ENCODE measurements at places on chromosomes 3 and 15. TPM values are rescaled to one million over a fixed set of nuclear protein-coding genes. Genes with fewer than 3 reads are reported as not detected.

DNA sequence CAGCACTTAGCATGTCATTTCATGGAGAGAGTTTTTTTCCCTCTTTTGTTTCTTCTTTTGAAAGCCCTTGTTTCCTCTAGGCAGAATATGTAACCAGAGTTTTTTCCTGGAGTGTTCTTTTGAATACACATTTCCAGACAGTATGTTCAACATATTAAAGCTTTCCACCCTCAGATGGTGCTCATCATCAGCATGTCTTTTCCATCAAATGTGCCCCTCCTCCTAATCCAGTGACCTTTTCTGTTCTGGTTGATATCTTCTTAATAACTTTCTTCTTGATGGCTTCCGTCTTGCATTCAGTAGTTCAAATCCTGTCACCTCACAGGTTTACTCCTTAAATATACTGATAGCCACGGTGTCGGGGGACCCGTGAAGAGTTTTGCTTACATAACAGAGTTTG, 78.6 kb downstream of the FNDC3B start:
- no peaks in the 10 kb centered on the region for H3K27me3 ChIP-seq
- 0 out of 2 replicates have a peak overlapping the region, but pooled peaks have one; percentile 13 for H3K27ac ChIP-seq
- peaks cover 1% of the 10 kb centered on the region for H3K4me1 ChIP-seq
- no peak for DNase-seq
- H3K36me3 ChIP-seq, result peaks cover 95% of the 10 kb centered on the region
- H3K4me3 ChIP-seq, result no peak overlapping the region

DNA sequence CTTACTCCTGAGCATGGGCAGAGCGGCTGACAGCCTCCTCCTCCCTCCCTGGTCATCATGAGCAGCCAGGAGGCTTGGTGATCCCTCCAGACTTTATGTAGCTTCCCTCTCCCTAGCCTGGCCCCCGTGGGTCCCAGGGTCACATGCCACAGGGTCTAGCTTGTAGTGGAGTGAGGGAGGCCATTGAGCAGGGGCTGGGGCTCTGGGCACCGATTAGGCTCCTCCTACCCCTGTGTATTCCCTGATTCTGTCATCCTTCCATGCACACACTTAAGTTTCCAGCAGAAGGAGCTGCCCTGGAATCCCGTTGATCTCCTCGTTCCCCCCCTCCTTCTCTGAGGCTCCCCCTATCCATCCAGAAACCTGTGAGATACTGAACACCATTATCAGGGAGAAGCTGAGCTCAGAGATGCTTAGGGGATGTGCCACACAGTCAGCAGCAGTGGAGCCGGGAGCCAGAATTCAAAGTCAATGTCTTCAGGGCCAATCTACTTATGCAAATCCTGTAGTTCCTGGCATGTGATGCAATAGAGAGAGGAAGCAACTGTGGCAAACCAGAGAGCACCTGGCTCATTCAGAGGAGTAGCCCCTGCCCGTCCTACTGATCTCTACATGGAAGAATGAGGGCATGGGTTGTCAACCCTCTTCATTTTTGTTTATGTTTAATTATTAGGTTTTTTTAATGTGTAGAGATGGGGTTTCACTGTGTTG, 17.2 kb downstream of the CCDC33 start:
- no peaks in the 10 kb centered on the region for H3K36me3 ChIP-seq
- H3K27me3 ChIP-seq, result peaks cover 7% of the 10 kb centered on the region
- no peak for DNase-seq
- no peak overlapping the region for H3K27ac ChIP-seq
- H3K4me1 ChIP-seq, result 0 out of 2 replicates have a peak, but pooled peaks cover 8% of the 10 kb centered on the region
- H3K4me3 ChIP-seq, result no peak overlapping the region

DNA sequence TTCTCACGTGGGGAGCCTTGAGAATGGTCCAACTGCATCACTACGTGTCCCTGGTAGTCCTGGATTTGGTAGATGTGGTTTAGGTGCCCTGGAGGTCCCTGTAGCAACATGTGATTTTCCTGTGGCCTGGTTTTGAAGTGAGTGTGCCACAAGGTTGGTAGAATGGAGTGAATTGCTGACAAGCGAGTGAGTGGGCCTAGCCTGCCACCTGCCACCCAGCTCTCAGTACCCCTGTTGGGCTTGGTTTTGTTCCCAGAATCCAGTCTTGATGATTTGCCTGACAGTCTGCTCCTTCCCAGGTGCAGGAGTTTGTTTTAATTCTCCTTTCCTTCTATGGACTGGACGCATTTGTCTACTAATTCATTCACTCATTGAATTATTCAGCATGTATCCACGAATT, 19.4 kb downstream of the RPLP1 start:
- no peaks in the 10 kb centered on the region for H3K36me3 ChIP-seq
- no peak for DNase-seq
- H3K4me1 ChIP-seq, result peaks cover 32% of the 10 kb centered on the region

DNA sequence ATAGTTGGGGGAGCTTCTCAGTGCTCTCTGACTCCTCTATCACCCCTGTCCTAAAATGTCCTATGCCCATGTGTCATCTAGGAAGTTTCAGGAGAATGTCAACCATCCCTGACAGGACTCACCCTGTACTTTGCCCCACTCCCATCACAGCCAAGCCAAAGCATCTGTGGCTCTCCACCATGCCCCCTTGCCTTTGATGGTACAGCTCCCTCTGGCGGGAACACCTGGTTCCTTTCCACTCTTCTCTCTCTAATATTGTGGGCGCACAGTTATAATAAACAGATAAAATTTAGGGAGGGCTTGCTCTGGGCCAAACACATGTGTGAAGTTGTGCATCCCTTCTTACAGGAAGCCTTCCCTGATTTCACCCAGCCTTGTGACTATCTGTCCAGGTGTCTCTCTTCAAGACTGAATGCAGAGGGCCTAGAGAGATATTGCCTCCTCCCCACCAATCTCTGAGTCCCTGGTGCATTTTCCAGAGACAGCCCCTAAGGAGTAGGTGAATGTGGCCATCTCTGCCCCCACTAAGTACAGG, 62.8 kb downstream of the ISG20 start:
- no peaks in the 10 kb centered on the region for H3K36me3 ChIP-seq
- peak; percentile 14 for DNase-seq
- peaks cover 71% of the 10 kb centered on the region for H3K27me3 ChIP-seq
- no peak overlapping the region for H3K27ac ChIP-seq

- no peak overlapping the region for H3K4me3 ChIP-seq
- H3K27ac ChIP-seq, result no peak overlapping the region
Observed at GRCh38 chr3:15936312-15936711, 138.5 kb upstream of the ANKRD28 start.

DNA sequence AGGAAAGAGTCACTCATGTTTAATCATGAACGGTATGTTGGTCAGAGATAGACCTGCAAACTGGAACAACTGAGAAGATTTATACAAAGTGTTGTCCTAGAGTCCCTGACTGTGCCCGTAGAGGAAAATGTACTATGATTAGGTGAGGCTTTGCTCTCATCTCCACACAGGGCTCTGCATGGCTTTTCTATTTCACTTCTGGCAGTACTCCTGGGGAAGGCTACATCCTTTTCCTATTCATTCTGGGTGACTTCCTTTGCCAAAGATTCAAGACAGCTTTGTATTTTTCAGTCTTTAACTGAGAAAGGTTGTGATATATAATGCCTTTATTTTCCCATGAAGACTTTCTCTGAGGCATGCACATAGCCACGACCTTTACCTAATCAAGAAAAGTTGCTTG, 414.7 kb downstream of the ZBTB20 start:
- DNase-seq, result no peak
- H3K27me3 ChIP-seq, result no peaks in the 10 kb centered on the region
- no peak overlapping the region for H3K27ac ChIP-seq
- H3K4me1 ChIP-seq, result no peaks in the 10 kb centered on the region
- H3K36me3 ChIP-seq, result no peaks in the 10 kb centered on the region

DNA sequence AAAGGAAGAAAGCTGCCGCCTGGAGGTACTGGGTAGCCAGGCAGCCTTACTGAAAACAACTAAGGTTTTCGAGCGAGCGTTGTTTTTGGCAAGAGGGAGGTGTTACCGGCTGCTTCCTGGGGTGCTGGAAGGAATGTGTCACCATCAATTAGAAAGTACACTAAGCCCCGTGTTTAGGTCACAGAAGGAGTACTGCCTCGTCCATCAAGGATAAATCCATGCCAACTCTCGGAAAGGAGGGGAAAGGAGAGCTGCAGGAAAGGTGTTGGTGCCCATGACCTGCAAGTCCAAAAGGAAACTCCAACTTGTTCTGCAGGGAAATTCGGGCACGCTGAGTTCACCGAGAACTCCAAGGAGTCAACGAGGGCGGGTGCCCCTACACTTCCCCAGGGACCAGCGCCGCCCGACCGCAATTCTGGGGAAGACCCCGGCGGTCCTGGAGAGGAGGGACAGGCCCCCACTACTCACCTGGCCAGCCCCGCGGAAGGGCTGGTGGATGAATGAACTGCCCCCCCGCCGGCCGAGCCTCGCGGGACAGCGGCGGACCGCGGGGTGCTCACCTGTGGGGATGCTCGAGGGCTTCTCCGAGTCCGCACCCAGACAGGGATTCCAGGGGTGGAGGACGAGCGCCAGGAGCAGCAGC, 542 bp downstream of the PLOD2 start:
- H3K4me1 ChIP-seq, result peaks cover 27% of the 10 kb centered on the region
- H3K36me3 ChIP-seq, result no peaks in the 10 kb centered on the region
- peak; percentile 74 for DNase-seq
- H3K4me3 ChIP-seq, result peak overlapping the region; percentile 79
- peak overlapping the region; percentile 48 for H3K27ac ChIP-seq

GRCh38 chr3:75294124-75294523, 370.0 kb upstream of the FRG2C start:
- H3K4me1 ChIP-seq, result no peaks in the 10 kb centered on the region
- H3K36me3 ChIP-seq, result no peaks in the 10 kb centered on the region
- no peak for DNase-seq
- H3K4me3 ChIP-seq, result no peak overlapping the region
- peaks cover 8% of the 10 kb centered on the region for H3K27me3 ChIP-seq

GRCh38 chr15:89174476-89174875, 46.9 kb downstream of the RLBP1 start:
- H3K27me3 ChIP-seq, result no peaks in the 10 kb centered on the region
- no peaks in the 10 kb centered on the region for H3K4me1 ChIP-seq
- H3K27ac ChIP-seq, result no peak overlapping the region
- 0 out of 2 replicates have a peak, but pooled peaks cover 5% of the 10 kb centered on the region for H3K36me3 ChIP-seq
- DNase-seq, result no peak

DNA sequence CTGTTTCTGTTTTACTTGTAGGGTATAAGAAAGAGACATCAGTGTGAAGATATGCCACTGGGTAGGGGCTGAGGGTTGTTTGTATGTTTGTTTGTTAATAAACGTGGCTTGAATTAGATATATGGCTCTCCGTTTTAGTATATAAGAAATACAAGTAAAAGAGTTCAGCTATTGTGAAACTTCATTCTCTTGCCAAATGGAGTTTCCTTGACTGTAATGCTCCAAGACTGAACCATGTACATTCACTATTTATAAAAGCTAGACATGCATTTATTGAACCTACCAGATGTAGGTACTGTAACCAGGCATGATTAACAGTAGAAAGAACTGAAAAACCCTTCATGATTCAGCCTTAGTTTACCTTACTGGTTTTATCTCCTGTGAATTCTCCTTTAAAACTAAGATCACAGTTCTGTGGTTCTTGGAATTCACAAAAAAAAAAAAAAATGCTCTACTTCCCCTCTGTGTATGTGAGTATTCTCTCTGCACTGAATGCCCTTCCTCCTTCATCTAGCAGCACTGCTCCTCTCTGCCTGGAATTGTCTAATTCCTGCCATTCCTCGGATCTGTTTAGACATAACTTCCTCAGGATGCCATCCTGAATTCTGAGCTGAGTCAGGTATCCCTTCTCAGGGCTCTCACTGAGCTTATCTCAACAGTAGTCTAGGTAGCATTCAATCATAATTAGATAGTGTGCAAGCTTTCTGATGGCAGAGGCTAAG, 504.4 kb downstream of the FHIT start:
- no peak overlapping the region for H3K4me3 ChIP-seq
- no peaks in the 10 kb centered on the region for H3K4me1 ChIP-seq
- H3K27ac ChIP-seq, result no peak overlapping the region
- no peaks in the 10 kb centered on the region for H3K27me3 ChIP-seq
- no peaks in the 10 kb centered on the region for H3K36me3 ChIP-seq

DNA sequence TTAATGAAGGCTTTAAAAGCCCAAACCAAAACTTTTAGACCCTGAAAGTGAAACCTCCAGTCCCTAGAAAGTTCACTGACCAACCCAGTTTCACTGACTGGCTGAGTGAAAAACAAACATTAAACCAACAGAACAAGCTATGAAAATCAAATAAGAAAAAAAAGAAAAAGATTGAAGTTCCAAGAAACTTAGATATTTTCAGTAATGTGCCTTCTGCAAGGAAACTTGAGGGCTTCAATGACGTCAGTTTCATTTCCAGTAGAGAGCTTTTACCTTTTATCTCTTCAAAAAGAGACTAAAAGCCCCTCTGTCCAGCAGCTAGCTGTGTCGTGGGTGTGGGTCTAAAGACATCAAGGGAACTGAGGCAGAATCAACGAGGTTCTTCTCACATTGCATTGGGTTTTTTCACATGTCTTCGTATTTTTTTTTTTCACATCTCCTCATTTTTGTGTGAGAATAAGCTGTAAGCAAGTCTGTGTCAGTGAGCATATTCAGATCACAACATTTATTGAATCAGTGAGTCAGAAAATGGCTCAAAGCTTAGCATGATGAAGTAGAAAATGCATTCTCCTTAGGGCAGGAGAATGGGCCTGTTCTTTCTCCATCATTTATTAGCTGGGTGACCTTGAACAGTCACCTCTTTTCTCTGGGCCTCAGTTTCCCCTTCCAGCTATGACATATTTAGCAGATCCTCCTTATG, 54.8 kb upstream of the BCL6 start:
- no peak for DNase-seq
- no peak overlapping the region for H3K4me3 ChIP-seq
- no peaks in the 10 kb centered on the region for H3K27me3 ChIP-seq
- peaks cover 5% of the 10 kb centered on the region for H3K4me1 ChIP-seq
- H3K27ac ChIP-seq, result no peak overlapping the region

- no peaks in the 10 kb centered on the region for H3K36me3 ChIP-seq
- no peak overlapping the region for H3K4me3 ChIP-seq
- peak; percentile 34 for DNase-seq
Observed at GRCh38 chr3:61186030-61186429, 65.2 kb downstream of the FHIT start.

DNA sequence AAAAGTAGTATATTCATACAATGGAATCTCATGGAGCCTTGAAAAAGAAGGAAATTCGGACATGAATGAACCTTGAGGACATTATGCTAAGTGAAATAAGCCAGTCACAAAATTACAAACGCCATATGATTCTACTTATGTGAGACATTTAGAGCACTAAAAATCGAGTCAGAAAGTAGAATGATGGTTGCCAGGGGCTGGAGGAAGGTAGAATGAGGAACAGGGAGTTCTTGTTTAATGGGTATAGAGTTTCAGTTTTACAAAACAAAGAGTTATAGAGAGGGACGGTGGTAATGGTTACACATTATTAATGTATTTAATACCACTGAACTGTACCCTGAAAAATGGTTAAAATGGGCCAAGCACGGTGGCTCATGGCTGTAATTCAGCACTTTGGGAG, 19.5 kb downstream of the UBXN7 start:
- no peaks in the 10 kb centered on the region for H3K36me3 ChIP-seq
- no peak for DNase-seq
- H3K27me3 ChIP-seq, result no peaks in the 10 kb centered on the region
- no peak overlapping the region for H3K4me3 ChIP-seq
- no peak overlapping the region for H3K27ac ChIP-seq

Gene ITGA11
- total RNA-seq, result 0.18 TPM

Gene SMCO1
- not detected for total RNA-seq

Gene LNP1
- 4.8 TPM for total RNA-seq

Gene OR5K2
- total RNA-seq, result not detected

Gene CHRNA5
- total RNA-seq, result 10.7 TPM

Gene MGA
- total RNA-seq, result 31.8 TPM

Gene GRAMD2A
- 60.2 TPM for total RNA-seq

Measured in PC-9 (cell line).